ENCODE measurements at places on chromosomes 16 and 17.

DNA sequence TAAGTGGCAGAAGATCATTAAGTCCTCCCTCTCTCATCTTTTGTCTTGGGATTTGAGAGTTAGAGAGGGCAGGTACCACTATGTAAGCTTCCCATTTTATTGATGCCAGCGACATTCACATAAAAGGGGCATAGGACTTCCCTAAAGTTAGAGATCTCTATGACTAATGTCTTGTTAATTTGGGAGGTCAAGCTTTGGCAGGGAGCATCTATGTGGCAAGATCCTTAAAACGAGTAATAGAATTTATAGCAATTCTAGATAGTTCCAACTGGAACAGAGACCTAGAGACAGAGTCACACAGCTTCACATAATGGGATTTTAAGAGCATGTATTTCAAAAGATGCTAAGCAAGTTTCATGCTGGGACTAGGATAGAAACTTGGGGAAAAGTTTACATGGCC, 308.0 kb downstream of the MAP2K6 start:
- H3K27me3 ChIP-seq: no peaks in the 10 kb centered on the region
- no peaks in the 10 kb centered on the region for H3K36me3 ChIP-seq
- no peak overlapping the region for H3K27ac ChIP-seq
- H3K4me1 ChIP-seq: no peaks in the 10 kb centered on the region

GRCh38 chr17:1154704-1155103, 25.1 kb downstream of the ABR start:
- no peaks in the 10 kb centered on the region for H3K4me1 ChIP-seq
- no peaks in the 10 kb centered on the region for H3K36me3 ChIP-seq
- no peak overlapping the region for H3K27ac ChIP-seq
- DNase-seq: no peak
- no peaks in the 10 kb centered on the region for H3K27me3 ChIP-seq

DNA sequence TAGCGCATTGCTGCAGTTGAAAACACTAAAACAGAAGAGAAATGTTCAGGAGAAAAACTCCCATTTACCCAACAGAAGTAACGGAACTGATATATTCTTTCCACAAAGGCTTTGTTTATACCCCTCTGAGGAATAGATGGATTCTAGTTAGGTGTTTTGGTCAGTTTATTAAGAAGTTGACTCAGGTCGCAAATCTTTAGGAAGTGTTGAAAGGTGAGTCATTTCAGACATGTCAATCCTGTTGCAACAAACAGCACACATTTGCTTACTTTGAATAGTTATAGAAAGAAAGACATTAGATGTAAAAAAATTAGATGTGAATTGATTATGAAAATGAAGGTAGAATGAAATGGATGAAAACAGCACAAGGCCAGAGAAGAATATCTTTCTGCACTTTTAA, 941.0 kb downstream of the KCNJ2 start:
- H3K27me3 ChIP-seq: no peaks in the 10 kb centered on the region
- DNase-seq: no peak
- H3K4me1 ChIP-seq: no peaks in the 10 kb centered on the region
- no peak overlapping the region for H3K27ac ChIP-seq

DNA sequence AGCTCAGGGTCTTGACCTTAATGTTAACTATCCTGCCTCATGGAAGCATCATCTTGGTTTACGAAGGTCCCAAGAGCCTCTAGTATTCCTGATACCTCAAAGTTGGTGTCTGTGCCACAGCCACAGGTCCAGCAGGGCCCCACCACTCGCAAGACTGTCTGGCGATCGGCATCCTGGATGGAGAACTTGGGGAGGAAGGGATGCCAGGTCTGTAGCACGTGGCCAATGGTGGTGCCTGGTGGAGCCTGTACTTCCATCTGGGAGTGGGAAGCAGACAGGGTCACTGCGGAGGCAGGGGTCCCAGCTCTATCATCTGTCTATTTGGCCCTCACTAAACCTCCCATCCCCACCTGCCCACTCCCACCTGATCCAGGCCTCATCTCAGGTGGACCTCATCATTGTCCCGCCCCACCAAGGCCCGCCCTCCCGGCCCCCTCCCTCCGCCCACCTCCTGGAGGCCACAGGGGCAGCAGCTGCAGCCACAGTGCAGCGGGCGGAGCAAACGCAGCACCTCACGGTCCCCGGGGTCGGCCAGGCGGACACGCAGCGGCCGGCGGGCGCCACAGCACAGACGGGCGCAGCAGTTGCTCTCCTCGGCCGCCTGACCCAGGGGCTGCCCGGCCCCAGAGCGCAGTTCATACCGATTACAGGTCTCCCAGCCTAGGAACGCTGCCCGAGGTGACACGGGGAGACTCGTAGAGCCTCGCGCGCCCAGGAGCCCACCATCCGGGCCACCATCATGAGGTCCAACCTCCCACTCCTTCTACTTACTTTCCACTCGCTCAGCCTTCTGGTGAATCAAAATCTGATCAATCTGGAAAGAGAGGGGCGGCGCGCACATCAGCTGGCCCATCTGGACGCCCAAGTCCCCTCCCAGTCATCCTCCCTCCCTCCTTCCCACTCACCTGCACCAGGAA, 1.4 kb downstream of the PLSCR3 start:
- no peak for DNase-seq
- H3K27ac ChIP-seq: peak overlapping the region; percentile 87
- peaks cover 46% of the 10 kb centered on the region for H3K4me1 ChIP-seq

DNA sequence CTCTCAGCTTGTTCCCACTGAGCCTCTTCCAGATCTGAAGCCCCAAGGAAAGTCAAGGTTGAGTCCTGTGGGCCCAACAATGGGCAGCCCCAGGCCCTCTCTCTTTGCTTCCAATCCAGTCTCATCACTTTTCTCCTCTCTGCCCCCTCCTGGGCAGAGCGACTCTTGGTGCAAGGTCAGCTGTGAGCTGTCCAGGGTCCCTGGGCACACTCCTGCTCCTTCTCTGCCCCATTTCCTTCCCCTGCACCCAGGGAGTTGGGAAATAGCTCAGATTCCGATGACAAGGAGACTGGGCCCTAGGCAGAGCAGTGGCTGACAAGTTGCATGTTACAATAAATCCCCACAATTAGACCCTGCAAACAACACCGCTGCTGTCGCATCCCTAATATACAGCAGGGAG, 16.1 kb upstream of the CRHR1 start:
- no peaks in the 10 kb centered on the region for H3K4me1 ChIP-seq
- H3K36me3 ChIP-seq: no peaks in the 10 kb centered on the region
- peaks cover 4% of the 10 kb centered on the region for H3K27me3 ChIP-seq
- no peak overlapping the region for H3K27ac ChIP-seq
- no peak overlapping the region for H3K4me3 ChIP-seq

- H3K36me3 ChIP-seq: no peaks in the 10 kb centered on the region
- no peaks in the 10 kb centered on the region for H3K27me3 ChIP-seq
- no peak overlapping the region for H3K4me3 ChIP-seq
- DNase-seq: no peak
- H3K4me1 ChIP-seq: peaks cover 43% of the 10 kb centered on the region
Observed at GRCh38 chr17:16989953-16990860, 18.3 kb upstream of the TNFRSF13B start.

- H3K36me3 ChIP-seq: peaks cover 6% of the 10 kb centered on the region
- peaks cover 37% of the 10 kb centered on the region for H3K4me1 ChIP-seq
- DNase-seq: no peak
Observed at GRCh38 chr16:4372578-4373355, 1.1 kb downstream of the VASN start.

- H3K4me3 ChIP-seq: no peak overlapping the region
- H3K27ac ChIP-seq: no peak overlapping the region
- DNase-seq: no peak
- no peaks in the 10 kb centered on the region for H3K27me3 ChIP-seq
Observed at GRCh38 chr16:73191660-73192046, 143.7 kb upstream of the ZFHX3 start.

DNA sequence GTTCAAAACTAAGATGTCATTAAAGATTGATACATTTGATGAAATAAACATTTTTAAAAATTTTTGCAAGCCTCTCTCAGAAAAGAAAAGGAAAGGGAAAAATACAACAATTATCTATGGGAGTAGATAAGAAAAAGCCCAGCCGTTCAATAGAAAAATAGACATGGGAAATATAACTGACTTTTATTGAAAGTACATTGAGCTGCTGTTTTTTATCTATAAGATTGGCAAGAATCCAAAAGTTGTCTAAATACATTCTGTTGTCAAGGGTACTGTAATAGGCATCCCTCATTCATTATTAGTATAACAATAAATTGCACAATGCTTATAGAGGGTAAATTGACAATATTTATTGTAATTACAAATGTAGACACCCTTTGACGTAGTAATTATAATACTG, 38.4 kb upstream of the IRX6 start:
- no peaks in the 10 kb centered on the region for H3K27me3 ChIP-seq
- H3K27ac ChIP-seq: no peak overlapping the region
- DNase-seq: no peak
- H3K4me3 ChIP-seq: no peak overlapping the region

DNA sequence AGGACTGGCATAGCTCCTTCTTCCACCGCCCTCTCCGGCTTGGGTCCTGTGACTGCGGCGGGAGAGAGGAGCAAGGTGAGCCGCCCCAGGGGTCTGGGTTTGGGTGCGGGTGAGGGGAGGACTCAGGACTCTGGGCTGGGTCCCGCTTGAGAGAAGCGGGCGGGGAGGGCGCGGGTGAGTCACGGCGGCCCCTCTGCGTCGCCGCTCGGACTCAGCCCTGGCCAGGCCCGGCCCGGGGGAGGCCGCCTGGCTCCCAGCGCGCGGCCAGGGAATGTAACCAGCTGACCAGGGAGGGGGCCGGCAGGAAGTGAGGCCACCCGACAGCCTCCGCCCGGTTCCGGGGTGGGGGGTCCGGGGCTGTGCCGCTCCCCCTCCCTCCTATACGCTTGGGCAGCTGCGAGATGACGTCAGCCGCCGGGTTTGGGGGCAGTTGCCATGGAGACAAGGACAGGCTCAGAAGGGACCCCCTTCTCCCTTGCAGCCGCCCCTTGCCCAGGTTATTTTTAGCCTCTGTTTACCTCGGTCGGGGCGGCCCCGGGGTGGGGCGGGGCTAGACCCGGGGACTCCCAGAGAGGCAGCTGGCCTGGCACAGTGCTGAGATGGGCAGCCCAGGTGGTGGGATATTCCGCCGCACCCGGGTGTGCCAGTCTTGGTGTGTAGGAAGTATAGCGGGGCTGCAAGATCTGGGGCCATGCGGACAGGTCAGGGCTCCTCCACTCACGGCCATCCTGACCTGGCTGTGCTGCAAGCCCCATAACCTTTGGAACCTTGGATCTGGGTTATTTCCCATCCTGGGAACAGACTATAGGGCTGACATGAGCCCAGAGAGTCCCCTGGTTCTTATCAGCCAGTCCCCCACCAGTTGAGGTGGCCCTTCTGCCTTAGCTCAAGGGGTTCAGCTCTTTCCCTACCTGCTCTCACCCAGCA, 1.6 kb downstream of the RIPOR1 start:
- no peak overlapping the region for H3K4me3 ChIP-seq
- H3K4me1 ChIP-seq: peaks cover 27% of the 10 kb centered on the region
- H3K36me3 ChIP-seq: no peaks in the 10 kb centered on the region

DNA sequence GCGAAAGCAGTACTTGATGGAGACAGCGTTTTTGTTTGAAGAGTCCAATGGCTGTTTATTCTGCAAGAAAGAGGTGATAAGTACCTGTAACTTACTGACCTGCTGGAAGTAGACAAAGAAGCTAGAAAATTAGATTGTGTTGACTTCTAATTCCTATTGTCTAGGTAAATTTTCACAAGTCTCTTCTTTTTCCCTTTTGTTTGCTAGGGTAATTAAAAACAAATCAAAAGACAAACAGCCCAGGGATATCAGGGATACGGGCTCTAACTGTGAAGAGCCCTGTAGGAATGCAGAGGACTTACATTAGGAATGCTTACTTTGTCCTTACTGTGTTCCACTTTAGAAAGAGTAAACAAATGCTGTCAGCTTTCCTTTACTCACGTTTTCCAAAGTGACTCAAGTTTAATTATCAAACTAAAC, 7.0 kb downstream of the PSME3IP1 start:
- peaks cover under 1% of the 10 kb centered on the region for H3K36me3 ChIP-seq
- no peak for DNase-seq
- no peak overlapping the region for H3K4me3 ChIP-seq
- no peak overlapping the region for H3K27ac ChIP-seq
- H3K4me1 ChIP-seq: no peaks in the 10 kb centered on the region

DNA sequence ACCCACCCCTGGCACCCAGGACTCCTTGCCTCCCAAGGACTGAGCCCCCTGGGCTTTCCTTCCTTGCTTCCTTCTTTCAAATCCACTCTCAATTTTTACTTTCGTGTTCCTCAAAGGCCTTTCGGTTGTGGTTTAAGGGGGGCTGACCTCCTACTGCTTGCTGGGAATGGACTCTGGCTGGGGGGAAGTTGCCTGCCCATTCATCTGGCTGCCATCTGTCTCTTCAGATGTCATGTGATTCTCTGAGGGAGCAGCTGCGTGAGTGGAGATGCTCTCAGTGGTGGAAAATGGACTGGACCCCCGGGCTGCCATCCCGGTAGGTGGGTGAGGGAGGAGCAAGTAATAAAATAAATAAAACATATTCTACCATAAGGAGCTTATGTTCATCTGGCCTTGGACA, 93.8 kb upstream of the RPRML start:
- no peaks in the 10 kb centered on the region for H3K27me3 ChIP-seq
- no peaks in the 10 kb centered on the region for H3K36me3 ChIP-seq
- no peak overlapping the region for H3K4me3 ChIP-seq
- H3K4me1 ChIP-seq: peaks cover 5% of the 10 kb centered on the region
- no peak overlapping the region for H3K27ac ChIP-seq

- no peak overlapping the region for H3K4me3 ChIP-seq
- no peaks in the 10 kb centered on the region for H3K4me1 ChIP-seq
- no peak for DNase-seq
- H3K36me3 ChIP-seq: no peaks in the 10 kb centered on the region
Observed at GRCh38 chr16:25403852-25404251, 146.2 kb upstream of the ZKSCAN2 start.

DNA sequence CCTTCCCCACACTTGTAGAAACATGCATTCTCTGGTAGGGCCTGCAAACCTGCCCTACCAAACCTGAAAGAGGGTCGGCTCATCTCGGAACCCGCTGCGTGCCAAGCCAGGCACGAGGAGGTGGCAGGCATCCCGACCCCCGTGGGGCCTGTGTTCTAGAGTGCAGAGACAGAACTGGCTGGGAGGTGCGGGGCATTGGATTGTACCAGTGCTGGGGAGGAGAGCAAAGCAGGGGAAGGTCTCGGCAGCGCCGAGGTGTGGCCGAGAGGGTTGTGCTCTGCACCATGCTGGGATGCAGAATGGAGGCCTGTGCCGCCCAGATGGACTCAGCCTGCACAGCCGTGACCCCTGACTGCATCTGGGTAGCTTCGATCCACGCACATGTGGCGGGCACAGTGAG, 17.8 kb upstream of the MC1R start:
- no peak overlapping the region for H3K27ac ChIP-seq
- H3K4me3 ChIP-seq: no peak overlapping the region

Data from CD4-positive, CD25-positive, alpha-beta regulatory T cell (primary cell).